Activated T-cell treated with anti-CD3 and anti-CD28 coated beads for 1 hour (primary cell): ENCODE measurements at places on chromosomes 12 and 14.

GRCh38 chr12:54159140-54159539 lies 29.6 kb downstream of the SMUG1 start:
- no peak for DNase-seq

DNA sequence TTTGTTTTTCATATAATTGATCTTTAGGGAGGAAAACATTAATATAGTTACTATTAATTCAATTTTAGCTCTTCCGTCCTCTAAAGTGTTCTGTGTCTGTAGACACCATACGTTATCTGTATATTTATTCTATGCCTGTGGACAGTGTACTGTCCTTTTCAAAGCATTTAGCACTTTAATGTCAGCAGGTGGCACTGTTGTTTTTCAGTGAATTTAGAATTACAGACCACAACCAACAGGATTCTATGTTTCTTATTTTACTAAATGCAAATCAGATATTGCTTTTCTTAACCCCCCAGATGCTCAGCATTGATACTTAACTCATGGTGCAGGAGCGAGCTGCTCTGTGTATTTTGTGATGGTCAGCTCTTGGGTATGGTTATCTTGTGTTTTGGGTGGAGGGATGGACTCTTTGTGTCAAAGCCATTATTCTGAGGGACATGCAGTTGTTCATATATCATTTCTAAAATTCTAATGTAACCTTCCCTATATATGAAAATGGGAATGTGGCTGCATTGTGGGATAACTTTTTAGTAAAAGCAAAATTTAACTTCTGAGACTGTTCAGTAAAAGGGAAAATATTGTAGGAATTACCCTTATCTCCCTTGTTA lies 65.2 kb downstream of the PAPOLA start:
- no peak for DNase-seq

- DNase-seq, result no peak
Measured at GRCh38 chr14:94748667-94749347, 21.1 kb downstream of the GSC start.

- DNase-seq, result no peak
Measured at GRCh38 chr12:42729535-42729900, 140.0 kb upstream of the PRICKLE1 start.

GRCh38 chr14:95763875-95764274 lies 50.0 kb upstream of the TCL1A start:
- no peak for DNase-seq

DNA sequence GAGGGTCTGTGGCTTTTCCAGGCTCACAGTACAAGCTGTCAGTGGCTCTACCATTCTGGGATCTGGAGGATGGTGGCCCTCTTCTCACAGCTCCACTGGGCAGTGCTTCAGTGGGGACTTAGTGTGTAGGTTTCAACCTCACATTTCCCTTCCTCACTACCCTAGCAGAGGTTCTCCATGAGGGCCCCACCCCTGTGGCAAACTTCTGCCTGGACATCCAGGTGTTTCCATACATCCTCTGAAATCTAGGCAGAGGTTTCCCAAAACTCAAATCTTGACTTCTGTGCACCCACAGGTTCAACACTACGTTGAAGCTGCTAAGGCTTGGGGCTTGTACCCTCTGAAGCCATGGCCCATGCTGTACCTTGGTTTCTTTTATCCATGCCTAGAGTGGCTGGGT lies 40.3 kb downstream of the KTN1 start:
- DNase-seq, result no peak

GRCh38 chr12:25710128-25710527 lies 157.0 kb upstream of the LMNTD1 start:
- no peak for DNase-seq

GRCh38 chr12:49783917-49784676 lies 42.7 kb downstream of the TMBIM6 start:
- DNase-seq, result no peak

- no peak for DNase-seq
Measured at GRCh38 chr14:85423889-85424288, 106.1 kb upstream of the FLRT2 start.

GRCh38 chr12:105947906-105948305 lies 190.8 kb downstream of the NUAK1 start:
- no peak for DNase-seq

GRCh38 chr12:96698521-96698920 lies 208.5 kb upstream of the NEDD1 start:
- no peak for DNase-seq

- DNase-seq, result no peak
Measured at GRCh38 chr12:4034921-4035320, 161.7 kb upstream of the PARP11 start.

- no peak for DNase-seq
Measured at GRCh38 chr12:94769776-94770759, 119.7 kb upstream of the TMCC3 start.

DNA sequence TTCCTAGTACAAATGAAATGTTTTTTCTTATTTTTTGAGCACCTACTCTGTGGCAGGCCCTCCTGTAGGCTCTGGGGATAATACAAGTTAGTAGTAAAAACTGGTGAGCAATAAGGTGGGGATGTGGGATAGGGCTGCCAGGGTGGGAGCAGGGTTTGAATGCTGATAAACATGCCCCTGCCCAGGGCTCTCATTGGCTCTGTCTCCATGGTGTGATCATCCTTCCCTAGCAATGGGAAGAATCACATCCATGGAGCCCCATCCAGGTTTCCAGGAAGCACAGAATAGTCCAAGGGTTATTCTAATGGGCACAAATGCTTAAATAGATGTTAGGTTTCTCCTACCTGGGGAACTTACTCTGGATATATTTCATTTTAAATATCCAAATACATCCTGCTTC lies 45.5 kb downstream of the GIT2 start:
- no peak for DNase-seq

DNA sequence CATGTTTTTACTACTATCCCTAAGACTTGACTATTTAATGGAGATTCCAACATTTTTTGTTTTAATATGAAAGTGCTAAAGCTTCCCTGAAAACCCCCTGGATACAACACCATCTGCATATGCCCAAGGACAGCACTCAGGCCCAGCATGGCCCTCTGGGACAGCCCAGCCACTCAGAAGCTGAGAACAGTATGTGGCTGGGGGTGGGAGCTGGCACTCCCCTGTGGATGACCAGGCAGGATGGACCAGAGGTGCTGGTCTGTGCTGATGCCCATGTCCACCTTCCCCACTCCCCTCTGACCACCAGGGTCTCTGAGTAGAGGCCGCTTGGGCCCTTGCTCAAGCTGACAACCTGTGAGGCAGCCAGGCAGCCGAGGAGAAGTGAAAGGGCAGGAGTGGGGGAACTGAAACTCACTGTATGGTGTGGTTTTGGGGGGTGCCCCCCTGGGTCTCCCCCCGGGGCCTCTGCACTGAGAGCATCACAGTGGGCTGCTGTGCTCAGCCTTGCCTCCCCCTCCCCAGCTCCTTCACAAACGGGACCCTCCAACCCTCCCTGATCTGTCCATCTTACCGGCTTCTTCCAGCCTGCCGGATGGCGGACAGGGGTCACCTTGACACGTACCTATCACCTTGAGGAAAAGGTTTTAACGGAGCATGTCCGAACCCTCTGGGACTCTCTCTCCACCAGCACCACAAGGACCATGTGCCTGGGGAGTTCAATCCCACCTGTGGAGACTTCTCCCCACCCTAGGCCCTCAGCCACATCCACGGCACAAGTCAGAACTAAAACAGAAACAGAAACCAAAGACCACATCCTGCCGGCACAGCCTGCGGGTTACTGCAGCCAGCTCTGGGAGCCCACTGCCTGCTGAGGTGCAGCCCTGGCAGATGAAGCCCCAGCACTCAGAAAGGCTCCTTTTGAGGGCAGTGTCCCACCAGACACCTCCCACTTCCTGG lies at the start of gene TMEM229B:
Gene TMEM229B, minus strand, starts transcription at position 785 of the 957 bp plus-strand sequence. CDS start 14,798 bp downstream, outside the sequence.
- peak; percentile 53 for DNase-seq

- DNase-seq, result no peak
Measured at GRCh38 chr14:55614304-55614703, 34.3 kb downstream of the KTN1 start.

DNA sequence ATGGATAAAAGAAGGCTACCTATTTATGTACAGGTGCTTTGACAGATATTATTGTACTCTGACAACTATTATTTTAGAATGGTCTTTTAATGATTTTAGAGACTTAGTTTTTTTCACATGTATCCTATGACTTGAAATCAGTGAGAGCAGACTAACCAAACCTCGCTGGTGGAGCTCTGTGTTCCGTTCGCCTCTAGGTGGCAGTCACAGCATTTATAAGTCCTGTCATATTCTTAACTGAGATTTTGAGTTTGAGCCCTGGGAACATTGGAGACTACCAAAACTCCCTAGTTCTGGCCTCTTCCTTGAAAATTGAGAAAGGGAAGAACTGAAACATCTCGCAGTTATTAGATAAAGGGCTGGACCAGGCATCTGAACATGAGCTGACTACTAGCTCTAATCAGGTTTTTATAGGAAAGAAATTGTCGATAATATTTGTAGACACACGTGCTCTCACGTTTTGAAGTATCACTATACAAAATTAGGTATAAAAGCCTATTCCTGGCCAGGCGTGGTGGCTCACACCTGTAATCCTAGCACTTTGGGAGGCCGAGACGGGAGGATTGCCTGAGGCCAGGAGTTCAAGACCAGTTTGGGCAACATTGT lies 48.3 kb downstream of the TTLL5 start:
- peak; percentile 37 for DNase-seq

DNA sequence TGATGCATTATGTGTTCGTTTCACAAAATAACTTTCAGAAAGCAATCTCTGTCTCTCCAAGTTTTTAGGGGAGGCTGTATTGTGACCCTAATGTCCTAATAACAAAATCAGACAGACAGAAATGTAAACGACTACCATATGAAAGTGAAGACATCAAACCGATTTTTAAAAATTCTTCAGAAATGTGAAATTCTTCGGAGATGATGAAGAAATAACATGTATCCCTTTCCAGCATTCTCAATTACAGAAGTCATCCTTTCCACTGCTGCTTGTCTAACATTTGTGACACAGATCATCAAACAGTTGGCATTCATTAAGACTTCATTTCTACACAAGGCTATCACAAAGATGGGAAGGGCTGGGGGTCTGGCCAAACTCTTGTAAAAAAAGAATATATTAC lies 41.0 kb downstream of the DMAC2L start:
- no peak for DNase-seq

DNA sequence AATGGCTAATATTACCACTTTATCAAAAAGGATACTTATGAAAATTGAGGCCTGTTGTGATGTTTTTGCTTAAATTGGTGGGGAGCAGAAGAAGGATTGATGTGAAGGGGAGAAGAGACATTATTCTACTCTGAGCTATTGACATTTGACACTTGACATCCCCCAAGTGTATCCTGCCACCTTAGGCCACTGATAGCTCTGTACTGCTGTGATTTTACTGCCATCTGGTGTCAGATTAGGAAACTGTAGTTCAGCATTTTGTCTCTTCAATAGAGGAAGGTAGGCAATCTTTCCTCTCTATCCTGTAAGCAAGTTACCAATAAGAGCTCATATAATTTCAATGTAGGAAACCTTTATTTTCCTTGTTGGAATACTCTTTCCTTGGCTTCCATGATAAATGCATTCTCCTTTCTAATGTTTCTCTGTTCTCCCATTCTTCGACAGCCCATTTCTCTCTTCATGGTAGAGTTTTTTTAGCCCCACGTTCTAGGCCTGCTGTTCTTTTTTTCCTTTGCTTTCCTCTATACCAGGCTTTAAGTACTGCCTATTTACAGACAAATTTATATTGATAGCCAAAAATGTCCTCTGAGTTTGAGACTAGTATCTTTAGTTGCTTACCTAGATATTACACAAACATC lies 46.3 kb downstream of the PPHLN1 start:
- no peak for DNase-seq

- DNase-seq, result no peak
Measured at GRCh38 chr12:104357421-104357952, 53.9 kb downstream of the EID3 start.

GRCh38 chr12:53558631-53559030 lies 51.3 kb upstream of the NPFF start:
- DNase-seq, result no peak

DNA sequence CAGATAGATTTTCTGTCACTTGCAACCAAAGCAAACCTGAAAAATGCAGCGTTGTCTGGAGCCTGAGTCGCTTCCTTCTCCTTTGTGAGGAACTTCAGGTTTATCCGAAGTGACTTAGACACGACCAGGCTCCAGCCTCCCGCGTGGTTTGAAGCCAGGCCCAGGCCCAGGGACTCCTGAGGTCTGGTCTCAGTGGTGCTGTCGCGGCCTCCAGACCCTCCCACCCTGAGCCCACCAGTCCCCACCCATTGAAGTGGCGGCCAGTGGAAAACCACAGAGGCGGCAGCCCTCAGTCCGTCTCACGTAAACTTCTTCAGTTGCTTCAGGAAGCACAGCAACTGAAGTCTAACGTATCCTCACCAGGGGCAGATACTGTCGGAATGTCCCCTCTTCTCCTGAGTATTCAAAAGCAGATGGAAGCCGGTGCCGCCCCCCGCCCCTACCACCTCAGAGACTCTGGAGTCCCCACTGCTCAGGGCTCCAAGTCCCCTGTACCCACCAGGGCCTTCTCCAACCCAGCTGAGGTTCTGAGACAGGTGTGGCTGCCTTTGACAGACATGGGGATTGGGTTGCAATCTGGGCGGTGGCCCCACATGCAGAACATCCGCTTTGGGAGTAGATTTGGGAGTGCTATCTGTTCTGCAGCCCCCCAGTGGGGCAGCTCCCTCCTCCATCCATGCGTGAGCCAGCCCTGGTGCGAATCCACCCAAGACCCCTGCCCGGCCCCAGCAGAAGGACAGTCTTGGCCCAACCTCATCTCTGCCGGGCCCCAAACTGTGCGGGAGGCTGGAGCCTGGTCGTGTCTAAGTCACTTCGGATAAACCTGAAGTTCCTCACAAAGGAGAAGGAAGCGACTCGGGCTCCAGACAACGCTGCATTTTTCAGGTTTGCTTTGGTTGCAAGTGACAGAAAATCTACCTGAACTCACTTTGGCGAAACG lies 26.6 kb upstream of the GALNT9 start:
- no peak for DNase-seq

GRCh38 chr12:130868412-130868811 lies 3.5 kb upstream of the RAN start:
- DNase-seq, result no peak

DNA sequence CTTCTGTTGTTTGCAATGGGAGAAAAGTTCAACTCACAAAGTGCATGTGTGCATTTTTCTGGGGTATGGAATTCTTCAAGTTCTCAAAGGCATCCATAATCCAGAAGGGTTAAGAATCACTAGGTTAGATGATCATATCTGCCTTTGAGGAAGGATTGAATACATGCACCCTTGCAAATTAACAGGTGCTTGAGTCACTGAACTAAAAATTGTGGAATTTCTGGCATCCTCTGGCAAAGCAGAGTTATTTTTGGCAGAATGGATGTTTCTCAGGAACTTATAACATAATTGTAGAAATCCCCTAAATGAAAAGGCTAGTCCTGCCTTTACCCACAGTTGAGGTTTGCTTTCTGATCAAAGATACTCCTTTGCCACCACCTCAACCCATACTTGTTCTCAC lies 136.5 kb upstream of the DYRK2 start:
- DNase-seq, result no peak

GRCh38 chr12:52587563-52587962 lies 13.7 kb downstream of the KRT72 start:
- DNase-seq, result no peak

GRCh38 chr12:41014643-41015020 lies 173.5 kb upstream of the PDZRN4 start:
- DNase-seq, result no peak
